Lung (tissue), 17 donors: ENCODE measurements at places on chromosomes 3 and 15.

GRCh38 chr15:86235667-86236066 is 156.0 kb downstream of the AGBL1 start:
- H3K4me3 ChIP-seq, result no peak overlapping the region
- peaks cover 2% of the 10 kb centered on the region for H3K27me3 ChIP-seq
- H3K4me1 ChIP-seq, result no peaks in the 10 kb centered on the region
- no peak overlapping the region for H3K27ac ChIP-seq
- DNase-seq, result no peak

- peak; percentile 78 for DNase-seq
- H3K4me3 ChIP-seq, result no peak overlapping the region
- H3K27ac ChIP-seq, result no peak overlapping the region
- H3K27me3 ChIP-seq, result no peaks in the 10 kb centered on the region
Observed at GRCh38 chr3:141000027-141000663, 51.0 kb upstream of the SPSB4 start.

DNA sequence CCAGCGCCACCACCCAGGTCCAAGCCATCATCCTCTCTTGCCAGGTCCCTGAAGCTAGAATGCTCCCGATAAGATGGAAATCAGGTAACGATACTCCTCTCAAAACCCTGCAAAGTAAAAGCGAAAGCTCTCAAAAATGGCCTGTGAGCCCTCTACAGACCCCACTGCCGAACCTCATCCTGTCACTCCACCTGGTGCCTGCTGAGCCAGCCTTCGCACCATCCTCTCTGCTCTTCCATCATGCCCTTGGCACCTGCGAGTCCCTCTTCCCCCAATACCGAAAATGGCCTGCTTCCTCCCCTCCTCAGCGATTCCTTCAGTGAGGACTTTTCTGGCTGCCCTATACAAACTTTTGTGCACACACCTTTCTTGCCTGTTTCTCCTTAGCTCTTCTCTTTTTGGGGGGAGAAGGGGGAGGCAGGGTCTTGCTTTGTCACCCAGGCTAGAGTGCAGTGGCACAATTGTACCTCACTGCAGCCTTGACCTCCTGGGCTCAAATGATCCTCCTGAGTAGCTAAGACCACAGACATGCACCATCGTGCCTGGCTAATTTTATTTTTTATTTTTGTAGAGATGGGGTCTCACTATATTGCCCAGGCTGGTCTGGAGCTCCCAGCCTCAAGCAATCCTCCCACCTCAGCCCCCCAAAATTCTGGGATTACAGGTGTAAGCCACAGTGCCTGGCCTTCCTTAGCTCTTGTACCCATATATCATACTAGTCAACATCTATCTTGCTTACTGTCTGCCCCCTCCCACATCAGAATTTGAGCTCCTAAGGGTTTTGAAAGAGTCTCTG is 3.0 kb downstream of the IDH2 start:
- no peak for DNase-seq
- no peaks in the 10 kb centered on the region for H3K36me3 ChIP-seq
- H3K27ac ChIP-seq, result peak overlapping the region; percentile 89
- H3K4me3 ChIP-seq, result no peak overlapping the region
- no peaks in the 10 kb centered on the region for H3K27me3 ChIP-seq
- H3K4me1 ChIP-seq, result peaks cover 14% of the 10 kb centered on the region

GRCh38 chr3:45130476-45130875 is 15.7 kb downstream of the CDCP1 start:
- no peaks in the 10 kb centered on the region for H3K4me1 ChIP-seq
- no peaks in the 10 kb centered on the region for H3K27me3 ChIP-seq
- H3K36me3 ChIP-seq, result no peaks in the 10 kb centered on the region
- no peak overlapping the region for H3K27ac ChIP-seq
- H3K4me3 ChIP-seq, result no peak overlapping the region

- H3K36me3 ChIP-seq, result no peaks in the 10 kb centered on the region
- DNase-seq, result no peak
- no peaks in the 10 kb centered on the region for H3K4me1 ChIP-seq
- H3K27me3 ChIP-seq, result peaks cover 45% of the 10 kb centered on the region
- H3K4me3 ChIP-seq, result no peak overlapping the region
Observed at GRCh38 chr3:183427196-183427875, 1.1 kb downstream of the MCF2L2 start.

- DNase-seq, result no peak
- H3K4me1 ChIP-seq, result peaks cover 4% of the 10 kb centered on the region
- no peak overlapping the region for H3K27ac ChIP-seq
- H3K36me3 ChIP-seq, result no peaks in the 10 kb centered on the region
Observed at GRCh38 chr3:148605521-148605920, 92.2 kb upstream of the AGTR1 start.

GRCh38 chr3:52171514-52172261 is 17.5 kb upstream of the POC1A start:
- DNase-seq, result no peak
- H3K27ac ChIP-seq, result no peak overlapping the region
- H3K4me1 ChIP-seq, result peaks cover 2% of the 10 kb centered on the region
- H3K36me3 ChIP-seq, result no peaks in the 10 kb centered on the region

GRCh38 chr3:52754373-52754772 is 16.4 kb downstream of the NEK4 start:
- peaks cover 59% of the 10 kb centered on the region for H3K36me3 ChIP-seq
- H3K27ac ChIP-seq, result no peak overlapping the region
- no peaks in the 10 kb centered on the region for H3K4me1 ChIP-seq
- no peaks in the 10 kb centered on the region for H3K27me3 ChIP-seq
- no peak overlapping the region for H3K4me3 ChIP-seq
